ENCODE measurements at places on chromosomes 4 and X.
A peak's percentile ranks its signal among the peaks of the same experiment; 100 is the strongest.

GRCh38 chr4:38099020-38099600 lies 138.9 kb downstream of the PTTG2 start:
- DNase-seq = no peak

DNA sequence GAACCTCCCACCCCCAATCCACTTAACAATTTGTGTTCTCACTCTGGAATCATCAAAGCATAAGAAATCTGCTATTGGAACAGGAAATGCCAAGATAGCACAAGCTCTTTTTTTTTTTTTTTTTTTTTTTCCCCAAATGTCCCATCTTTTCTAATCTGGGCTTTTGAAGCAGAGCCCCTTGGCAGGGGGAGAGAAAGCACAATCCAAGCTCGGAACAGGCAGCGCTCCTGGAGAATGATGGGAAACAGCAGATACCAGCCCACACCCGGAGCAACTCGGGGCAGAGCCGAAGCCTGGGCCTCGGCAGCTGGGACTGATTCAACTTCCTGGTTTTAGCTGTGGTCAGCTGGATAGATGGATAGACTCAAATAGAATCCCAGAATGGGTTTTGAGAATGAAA lies 235.1 kb downstream of the QDPR start:
- no peak for DNase-seq

GRCh38 chrX:97524340-97524739 lies 640.6 kb downstream of the RPA4 start:
- DNase-seq = no peak

DNA sequence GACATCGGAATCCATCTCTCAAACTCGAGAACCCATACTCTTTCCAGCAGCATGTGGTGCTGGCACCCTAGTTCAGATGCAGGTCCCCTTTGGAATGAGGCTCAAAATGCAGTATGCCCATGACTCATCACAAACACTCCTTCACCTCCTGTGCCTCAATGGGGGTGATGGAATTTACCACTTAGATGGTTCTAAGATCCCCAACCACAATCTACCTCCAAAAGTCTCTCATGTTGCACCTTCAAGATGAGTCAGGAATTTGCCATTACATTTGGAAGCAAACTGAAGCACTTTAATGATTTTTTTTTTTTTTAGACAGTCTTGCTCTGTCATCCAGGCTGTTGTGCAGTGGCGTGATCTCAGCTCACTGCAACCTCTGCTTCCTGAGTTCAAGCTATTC lies 8.5 kb upstream of the MID1 start:
- DNase-seq = no peak

DNA sequence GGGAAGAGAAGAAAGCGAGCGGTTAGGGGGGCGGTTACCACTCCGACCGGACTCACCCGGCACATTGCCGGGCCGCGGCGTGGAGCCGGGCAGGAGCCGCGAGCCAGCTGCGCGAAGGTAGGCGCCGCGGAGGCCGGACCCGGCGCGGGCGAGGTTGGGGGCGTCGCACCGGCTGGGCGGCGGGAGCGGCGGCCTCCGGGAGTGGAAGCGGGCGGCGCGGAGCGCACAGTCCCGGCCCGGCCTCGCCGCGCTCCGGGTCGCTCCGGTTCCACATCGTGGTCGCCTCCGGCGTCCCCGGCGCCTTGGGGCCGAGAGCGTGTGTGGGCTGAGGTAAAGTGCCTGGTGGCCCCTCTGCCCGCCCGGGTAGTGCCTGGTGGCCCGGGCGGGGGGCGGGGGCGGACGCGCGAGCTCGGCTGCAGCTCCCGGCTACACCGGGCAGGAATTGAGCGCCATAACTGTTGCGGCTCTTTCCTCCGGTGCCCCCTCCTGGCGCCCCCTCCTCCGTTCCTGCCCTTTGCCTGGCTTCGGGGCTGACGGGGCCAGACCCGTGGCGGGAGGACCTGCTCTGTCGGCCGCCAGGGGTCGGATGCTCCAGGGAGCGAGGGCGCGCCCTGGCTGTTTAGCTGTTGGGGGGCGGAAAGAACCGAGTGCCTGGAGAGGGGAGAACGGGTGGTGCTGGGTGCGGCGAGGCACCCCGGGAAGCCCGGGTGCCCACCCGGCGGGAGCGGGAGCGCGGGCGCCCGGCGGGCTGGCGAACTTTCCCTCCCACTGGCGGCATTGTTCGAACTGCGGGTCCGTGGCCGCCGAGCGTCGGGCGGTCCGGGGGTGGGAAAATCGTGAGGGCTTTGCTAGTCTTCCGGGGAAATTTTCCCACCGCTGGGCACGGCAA lies 626 bp downstream of the JADE3 start:
- DNase-seq = no peak

GRCh38 chr4:157115613-157116335 lies 39.8 kb downstream of the GLRB start:
- no peak for DNase-seq

- DNase-seq = no peak
These were observed 34.6 kb downstream of the WDR1 start for GRCh38 chr4:10082047-10082446.

DNA sequence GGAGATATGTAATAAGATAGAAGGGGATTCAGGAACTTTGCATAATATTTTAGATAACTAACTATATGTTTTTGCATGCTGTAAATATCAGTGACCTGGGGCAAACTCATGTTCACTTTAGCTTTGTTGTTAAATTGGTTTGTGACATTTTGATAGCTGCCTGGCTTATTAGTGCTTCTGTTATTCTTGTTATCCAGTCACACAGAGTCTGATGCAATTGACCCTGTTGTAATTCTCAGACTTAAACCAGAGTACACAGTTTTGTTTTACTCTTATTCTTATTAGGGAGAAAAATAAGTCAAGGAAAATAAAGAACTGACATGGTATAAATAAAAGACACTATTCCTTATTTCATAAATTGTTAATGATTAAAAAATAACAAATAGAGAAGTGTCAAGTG lies 516.7 kb upstream of the SLIT2 start:
- no peak for DNase-seq

- DNase-seq = no peak
These were observed 26.4 kb downstream of the CYTL1 start for GRCh38 chr4:4992833-4993232.

DNA sequence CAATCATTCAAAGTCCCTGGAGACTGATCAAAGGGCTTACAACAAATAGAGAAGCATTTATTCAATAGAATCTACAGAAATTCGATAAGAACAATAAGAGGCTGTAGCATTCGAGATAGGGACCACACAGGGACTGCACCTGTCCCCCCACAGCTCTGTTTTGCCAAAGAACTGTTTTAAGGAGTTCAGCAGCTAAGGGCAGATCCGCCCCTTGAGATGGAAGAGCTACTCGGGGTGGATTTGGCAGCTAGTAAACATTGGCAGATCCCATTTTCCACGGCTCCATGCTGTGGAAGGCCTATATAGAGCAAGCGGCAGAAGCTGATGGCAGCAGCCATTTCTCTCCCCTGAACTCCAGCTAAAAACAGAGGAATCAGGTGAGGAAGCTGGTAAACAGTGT lies 75.7 kb downstream of the GPR82 start:
- DNase-seq = no peak

DNA sequence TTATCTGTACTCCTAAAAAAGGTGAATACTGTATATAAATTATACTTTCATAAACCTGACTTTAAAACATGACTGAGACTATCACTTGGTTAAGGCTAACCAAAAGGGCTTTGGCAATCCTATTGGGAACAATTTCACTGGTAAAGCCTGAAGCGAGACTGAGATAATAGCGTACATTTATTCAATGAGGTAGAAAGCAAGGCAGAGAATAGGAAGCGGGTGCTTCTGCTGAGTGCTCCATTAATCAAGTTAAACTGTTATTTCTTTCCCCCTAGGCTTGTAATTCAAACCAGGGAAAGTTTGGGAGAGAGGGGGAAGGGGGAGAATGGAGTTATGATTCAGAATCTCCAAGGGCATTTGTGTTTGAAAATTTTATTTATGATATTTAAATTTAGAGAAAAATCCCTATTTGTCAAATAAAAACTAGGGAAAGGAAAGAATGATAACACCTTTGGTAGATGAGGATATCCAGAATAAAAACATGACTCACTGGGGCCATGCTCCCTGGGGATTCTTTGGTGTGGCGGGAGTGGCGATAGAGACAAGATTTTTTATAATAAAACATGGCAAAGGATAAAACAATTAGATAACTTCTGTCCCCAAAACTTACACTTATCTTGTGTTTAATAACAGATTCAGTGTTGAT lies 34.6 kb upstream of the SORBS2 start:
- no peak for DNase-seq

- no peak for DNase-seq
These were observed 3.8 kb downstream of the SGMS2 start for GRCh38 chr4:107828315-107829090.

DNA sequence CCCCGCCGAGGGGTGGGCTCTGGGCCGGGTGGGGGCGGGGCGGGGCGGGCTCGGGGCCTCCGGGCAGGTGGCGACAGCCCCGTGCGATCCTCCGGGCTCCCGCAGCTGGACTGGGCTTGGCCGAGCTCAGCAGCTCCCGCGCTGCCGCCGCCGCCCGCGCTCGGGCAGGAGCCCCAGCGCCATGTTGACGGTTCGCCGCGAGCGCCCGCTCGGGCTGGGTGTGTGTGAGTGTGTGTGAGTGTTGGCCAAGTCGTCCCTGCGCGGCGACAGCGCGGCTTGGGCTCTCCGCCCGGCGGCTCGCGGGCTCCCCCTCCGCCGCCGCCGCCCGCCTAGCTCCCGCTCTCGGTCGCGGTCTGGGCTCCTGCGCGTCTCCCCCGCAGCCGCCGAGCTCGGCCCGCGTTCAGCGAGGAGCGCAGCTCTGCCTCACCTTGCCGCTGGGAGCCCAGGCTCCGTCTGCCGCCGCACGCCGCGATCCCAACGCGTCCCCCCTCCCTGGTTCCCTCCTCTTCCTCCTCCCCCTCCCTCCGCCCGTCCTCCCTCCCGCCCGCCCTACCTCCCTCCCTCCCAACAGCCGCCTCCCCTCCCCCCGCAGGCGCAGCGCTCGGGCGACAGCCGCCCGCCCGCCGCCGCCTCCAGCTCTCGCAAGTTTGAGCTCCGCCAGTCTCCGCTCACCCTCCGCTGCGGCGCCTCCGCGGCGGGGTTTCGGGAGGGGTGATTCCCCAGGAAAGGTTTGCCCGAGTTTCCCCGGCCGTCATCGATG lies at the start of gene BCOR:
Gene BCOR, minus strand, starts transcription at position 455 of the 760 bp plus-strand sequence. CDS start 20,029 bp downstream, outside the sequence.
- DNase-seq = peak; percentile 26

DNA sequence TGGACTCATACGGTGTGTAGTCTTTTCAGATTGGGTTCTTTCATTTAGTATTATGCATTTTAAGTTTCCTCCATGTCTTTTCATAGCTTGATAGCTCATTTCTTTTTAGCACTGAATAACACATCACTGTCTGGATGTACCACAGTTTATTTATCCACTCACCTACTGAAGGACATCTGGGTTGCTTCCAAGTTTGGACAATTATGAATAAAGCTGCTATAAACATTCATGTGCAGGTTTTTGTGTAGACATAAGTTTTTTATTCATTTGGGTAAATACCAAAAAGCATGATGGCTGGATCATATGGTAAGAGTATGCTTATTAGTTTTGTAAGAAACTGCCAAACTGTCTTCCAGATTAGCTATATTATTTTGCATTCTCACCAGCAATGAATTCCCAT lies 29.0 kb downstream of the CNOT6L start:
- no peak for DNase-seq

DNA sequence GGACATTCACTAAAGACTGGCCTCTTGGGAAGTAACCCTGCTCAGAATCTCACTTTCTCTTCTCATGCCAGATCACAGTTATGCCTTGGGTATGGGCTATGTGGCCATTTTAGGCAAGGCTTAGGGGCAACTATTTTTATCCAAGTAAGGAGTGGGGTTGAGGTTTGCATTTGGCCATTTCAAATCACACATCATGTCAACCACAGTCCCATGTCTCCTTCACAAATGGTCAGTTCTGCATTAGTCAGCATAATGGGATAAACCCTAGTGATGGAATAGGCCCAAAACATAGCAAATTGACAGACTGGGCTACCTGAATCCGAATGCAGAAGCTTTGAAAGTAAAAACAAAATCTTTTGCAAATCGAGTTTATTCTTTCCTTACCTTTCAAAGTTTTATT lies 827 bp upstream of the RTL3 start:
- DNase-seq = no peak

GRCh38 chr4:55725057-55725456 lies 89.0 kb upstream of the NMU start:
- no peak for DNase-seq

GRCh38 chr4:132026166-132026565 lies 1122.9 kb upstream of the PCDH10 start:
- DNase-seq = peak; percentile 58

GRCh38 chrX:44903107-44903506 lies 30.1 kb downstream of the KDM6A start:
- no peak for DNase-seq

GRCh38 chr4:142278663-142279062 lies 567.4 kb downstream of the INPP4B start:
- DNase-seq = no peak

- no peak for DNase-seq
These were observed 141.8 kb downstream of the CBR4 start for GRCh38 chr4:168868044-168868781.
